ENCODE measurements at places on chromosomes 3 and 15.
A peak's percentile ranks its signal among the peaks of the same experiment; 100 is the strongest.

DNA sequence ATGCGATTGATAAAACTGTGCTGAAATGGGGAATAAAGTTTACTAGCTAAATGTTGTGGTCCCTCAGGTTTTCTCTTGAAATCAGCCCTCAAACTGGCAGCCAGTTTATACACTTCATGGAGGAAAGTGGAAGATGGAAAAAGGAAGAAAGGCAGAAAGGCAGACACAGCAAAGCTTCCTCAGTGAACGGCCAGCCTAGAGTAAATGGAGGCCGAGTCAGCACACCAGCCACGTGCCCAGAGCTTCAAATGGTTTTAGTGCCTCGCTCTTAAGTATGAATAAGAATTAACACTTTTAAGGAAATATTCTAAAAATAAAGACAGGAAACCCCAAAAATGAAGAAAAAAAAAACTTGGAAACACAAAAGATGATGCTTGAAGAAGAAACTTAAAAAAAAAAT lies 48.3 kb downstream of the GNB4 start:
- no peak for DNase-seq

GRCh38 chr15:65812916-65813315 lies 20.8 kb upstream of the DENND4A start:
- no peak for DNase-seq

DNA sequence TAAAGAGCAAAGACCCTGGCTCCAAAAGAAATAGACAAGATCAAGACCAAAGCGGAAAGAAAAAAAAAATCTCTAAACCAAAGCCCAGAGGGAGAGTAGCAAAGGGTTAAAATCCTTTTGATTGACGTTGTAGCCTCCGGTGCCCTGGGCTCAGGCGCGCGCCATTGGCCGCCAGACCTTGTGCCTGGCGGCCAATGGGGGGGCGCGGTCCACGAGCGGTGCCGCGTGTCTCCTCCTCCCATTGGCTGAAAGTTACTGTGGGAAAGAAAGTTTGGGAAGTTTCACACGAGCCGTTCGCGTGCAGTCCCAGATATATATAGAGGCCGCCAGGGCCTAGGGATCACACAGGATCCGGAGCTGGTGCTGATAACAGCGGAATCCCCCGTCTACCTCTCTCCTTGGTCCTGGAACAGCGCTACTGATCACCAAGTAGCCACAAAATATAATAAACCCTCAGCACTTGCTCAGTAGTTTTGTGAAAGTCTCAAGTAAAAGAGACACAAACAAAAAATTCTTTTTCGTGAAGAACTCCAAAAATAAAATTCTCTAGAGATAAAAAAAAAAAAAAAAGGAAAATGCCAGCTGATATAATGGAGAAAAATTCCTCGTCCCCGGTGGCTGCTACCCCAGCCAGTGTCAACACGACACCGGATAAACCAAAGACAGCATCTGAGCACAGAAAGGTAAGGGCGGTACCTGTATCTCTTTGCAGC lies at the start of gene HES1:
Gene HES1, plus strand, starts transcription at position 343 of the 713 bp plus-strand sequence. Its CDS starts 233 bp downstream, at position 576.
- DNase-seq: peak; percentile 99

GRCh38 chr15:28179270-28179669 lies 80.2 kb upstream of the OCA2 start:
- DNase-seq: no peak

DNA sequence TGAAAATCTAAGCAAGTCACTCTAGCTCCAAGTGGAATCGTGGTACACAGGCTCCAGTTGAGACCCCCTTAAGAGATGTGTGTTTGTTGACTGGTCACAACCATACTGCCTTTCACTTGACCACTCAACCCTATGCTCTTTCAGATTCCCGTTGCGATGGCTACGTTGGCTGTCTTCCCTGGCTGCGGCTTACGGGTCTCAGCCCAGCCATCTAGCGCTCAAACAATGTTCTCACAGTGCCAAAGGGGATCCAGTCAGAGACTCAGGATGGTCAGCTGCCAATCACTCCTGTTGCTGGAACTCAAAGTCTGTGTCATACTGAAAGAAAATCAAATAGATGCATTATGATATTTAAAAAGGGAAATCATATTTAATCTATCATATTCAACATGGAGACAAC lies 237.6 kb downstream of the ITPR1 start:
- DNase-seq: no peak

DNA sequence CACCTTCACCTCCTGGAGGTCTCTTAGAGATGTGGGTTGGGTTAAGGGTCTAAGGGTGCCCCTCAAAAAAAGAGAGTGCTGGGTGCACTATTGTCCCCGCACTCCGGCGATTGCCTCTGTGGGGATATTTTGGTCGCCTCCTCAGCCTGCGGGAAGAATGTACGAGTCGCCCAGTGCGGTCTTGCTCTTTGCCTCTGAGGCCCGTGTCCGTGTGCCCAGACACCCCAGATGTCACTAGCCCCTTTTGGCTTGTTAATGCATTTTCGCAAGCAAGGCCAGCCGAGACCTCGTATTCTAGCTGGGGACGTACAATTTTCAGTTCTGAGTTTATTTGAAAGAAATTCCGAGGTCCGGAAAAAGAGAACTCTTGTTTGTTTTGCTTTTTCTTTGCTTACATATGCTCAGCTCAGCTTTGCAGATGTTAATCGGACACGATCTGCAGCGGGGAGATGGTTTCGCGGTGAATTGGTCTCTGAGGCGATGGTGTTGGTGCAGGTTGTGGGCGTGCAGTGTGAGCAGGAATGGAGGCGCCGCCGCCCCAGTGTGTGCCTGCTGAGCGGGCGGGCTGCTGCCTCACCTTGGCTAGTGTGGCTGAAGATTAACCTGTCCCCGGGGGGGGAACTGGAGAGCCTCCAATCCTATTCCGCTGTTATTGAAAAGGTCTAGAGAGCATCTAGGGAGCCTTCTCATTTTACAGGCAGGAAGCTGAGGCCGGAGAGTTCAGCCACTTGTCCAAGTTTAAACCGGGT lies 1.4 kb downstream of the ST6GAL1 start:
- DNase-seq: no peak

DNA sequence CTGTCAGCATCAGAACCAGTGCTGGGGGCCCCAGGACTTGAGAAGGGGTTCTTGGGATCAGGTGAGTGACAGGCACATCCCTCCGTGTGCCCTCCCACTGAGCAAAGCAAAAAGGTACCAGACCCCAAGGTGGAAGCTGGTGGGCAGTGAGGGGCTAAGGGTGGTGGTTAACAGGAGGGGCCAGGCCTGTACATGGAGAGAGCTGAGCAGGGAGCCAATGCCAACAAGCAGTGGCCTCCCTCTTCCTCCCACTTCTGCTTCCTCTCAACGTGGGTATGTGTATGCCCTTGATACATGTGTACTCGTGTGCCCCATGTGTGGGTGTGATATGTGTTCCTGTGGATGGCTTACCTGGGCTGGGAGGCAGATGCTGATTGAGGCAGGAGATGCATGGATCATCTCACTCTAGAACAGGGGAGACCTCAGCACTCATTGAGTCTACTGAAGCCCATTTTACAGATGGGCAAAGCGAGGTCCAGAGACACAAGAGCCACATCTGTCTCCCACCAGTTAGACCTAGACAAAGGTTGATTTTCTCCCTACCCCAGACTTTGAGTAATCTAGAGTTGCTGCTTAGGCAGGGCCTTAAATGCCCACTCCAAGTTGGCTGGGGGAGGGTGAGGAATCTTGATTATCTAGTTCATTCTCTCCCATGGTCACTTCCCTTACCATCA lies 945 bp downstream of the VIPR1 start:
- no peak for DNase-seq

DNA sequence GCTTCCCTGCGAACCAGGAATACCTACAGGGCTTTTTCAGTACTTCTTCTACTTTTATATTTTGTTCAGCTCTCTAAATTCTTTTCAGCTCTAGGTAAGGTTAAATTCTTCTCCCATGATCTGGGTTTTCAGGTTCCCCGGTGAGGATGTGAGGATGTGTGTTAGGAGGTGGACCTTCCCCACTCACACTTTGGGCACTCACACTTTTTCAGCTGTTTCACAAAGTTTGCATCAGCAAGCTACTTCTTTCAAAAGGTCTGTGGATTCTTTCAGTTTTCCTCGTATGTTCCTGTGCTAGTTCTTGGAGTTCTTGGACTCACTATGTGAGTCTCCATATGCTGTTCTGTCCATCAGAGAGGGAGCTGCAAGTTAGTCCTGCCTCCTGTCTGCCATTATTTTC lies 13.9 kb upstream of the OR5K2 start:
- DNase-seq: no peak

DNA sequence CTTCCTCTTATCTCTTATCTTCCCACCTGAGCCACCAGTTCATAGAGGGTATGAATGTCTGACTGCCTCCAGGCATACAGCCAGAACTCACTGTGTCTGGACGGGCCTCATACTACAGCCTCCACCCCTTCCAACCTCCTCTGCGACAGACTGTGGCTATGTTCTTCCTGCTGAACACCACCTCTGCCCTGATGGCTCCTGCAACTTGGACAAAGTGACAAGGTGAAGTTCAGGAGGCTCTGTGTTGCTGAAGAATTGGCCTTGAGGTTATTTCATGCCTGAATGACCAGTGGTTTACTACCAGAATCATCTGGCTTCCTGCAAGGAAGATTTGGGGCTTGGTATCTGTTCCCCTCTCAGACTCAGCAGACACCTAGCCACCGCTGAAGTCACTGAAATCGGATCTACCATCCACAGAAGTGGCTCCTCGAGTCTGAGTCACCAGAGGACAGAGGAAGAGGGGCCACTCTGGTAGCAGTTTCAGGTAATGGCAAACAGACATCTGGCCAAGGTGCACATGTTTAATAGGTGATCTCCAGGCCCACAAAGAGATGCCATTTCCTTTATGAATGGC lies 14.2 kb upstream of the ULK3 start:
- no peak for DNase-seq

DNA sequence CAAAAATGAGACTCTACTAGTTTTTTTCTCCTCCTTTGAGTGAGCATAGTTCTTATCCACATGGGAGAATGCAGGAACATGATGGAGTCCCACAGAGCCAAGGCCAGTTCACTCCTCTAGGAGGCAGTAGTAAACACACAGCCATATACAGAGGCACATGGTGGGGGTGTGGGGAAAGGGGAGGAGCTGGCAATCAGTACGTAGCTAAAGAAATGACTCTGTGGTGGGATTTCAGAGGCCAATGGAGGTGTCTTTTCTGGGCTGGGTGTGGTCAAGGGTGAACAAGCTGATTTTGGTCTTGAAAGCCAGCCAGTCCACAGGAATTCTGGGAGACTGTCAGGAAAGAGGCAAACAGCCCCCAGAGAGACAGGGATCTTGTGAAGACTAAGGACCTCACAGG lies 6.6 kb upstream of the RAB11A start:
- peak; percentile 47 for DNase-seq

- no peak for DNase-seq
These were observed 10.9 kb downstream of the FLNB start for GRCh38 chr3:58018892-58019742.

GRCh38 chr3:47108546-47108945 lies 55.4 kb downstream of the SETD2 start:
- no peak for DNase-seq

DNA sequence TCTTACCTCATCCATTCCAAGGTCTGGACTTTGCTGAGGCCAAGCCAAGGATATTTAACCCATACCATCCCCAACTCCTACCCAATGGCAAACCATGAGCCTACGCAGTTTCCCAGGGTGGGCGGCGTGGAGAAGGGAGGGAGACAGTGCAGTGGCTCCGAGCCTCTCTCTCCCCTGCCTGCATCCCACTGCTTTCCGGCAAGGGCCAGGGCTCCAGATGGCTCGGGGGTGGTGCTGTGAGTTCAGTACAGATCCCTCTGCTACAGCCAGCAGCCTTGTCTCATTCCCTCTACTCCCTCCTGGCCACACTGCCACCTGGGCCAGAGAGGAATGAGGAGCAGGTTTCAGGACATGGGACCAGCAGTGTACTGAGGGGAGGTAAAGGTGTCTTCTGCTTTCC lies 44.3 kb upstream of the APEH start:
- no peak for DNase-seq

DNA sequence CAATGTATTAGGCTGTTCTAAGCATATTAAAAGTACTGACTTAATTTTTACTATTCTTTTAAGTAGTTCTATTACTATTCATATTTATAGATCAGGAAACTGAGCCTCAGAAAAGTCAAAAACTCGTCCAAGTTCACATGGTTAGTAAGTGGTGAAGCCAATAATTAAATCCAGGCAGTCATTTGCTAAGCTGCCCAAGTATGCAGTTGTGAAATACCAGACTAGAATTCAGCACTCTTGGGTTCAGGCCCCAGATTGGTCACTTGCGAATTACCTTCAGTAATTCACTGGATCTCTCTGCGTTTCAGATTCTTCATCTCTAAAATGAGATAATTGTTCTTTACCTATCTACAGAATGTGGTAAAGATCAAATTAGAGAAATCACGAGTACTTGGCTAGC lies 161.9 kb upstream of the CADPS start:
- no peak for DNase-seq

DNA sequence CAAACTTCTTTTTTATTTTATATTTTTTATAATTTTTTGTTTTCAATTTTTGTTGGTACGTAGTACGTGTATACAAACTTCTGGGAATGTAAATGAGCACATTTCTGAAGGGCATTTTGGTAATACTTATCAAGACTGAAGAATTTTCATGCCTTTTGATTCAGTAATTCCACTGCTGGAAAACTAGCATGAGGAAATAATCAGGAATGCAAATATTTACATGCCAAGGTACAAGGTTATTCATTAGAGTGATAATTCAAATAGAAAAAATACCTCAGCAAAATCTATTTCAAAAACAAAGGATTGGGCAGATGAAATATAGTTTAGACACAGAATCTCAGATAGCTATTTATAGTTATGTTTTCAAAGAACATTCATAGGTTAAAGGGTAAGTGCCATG lies 128.7 kb downstream of the DMXL2 start:
- no peak for DNase-seq

GRCh38 chr3:132643366-132643765 lies 16.2 kb downstream of the ACAD11 start:
- no peak for DNase-seq

GRCh38 chr15:47806008-47806407 lies 88.7 kb downstream of the SEMA6D start:
- DNase-seq: no peak

- no peak for DNase-seq
These were observed 262.7 kb downstream of the ZBTB20 start for GRCh38 chr3:114884213-114884923.

DNA sequence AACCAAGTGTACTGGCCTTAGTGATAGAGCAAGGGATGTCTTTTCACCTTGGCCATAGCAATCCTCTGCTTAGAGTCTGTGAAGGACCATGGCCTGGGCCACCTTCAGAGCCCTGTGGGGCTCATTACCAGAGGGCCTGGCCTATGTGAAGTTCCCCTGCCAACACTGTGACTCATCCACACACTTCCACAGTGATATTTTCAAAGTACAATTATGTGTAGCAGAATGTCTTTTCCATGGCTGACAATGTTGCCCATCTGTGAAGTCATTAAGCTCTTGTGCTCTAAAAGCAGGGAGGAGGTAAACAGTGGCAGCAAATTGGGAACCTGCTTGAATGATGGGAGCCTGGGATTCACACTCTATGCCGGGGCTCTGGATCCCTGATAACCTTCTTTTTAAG lies 12.2 kb upstream of the CACNA1D start:
- no peak for DNase-seq

- no peak for DNase-seq
These were observed 1.8 kb upstream of the ZNF385D start for GRCh38 chr3:21752749-21753347.

DNA sequence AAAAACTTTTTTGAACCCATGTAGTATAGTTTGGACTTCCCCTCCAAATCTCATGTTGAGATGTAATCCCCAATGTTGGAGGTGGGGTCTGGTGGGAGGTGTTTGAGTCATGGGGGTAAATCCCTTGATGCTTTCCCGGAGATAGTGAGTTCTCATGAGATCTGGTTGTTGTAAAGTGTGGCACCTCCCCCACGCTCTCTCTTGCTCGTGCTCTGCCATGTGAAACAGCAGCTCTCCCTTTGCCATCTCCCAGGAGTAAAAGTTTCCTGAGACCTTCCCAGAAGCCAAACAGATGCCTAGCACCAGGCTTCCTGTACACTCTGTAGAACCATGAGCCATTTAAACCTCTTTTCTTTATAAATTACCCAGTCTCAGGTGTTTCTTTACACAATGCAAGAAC lies 16.0 kb upstream of the RNU6-1 start:
- no peak for DNase-seq

Measured in H54 (cell line).